ENCODE measurements at places on chromosomes 6 and 20.

DNA sequence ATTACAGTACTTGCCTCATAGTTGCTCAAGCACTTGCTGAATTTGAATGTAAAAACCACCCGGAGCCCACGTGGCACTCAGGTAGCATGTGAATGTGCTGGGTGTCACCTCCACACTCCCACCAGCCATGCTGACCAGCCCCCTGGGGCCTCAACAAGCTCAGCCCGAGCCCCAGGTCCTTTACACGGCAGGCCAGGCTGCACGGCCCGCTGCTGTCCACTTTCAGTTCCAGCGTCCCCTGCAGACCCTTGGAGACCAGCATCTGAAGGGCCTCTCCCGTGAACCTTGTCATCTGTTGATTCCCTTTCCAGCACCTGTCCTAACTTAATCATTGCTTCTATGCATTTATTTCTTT lies 33.3 kb upstream of the ZBP1 start:
- no peak for DNase-seq

DNA sequence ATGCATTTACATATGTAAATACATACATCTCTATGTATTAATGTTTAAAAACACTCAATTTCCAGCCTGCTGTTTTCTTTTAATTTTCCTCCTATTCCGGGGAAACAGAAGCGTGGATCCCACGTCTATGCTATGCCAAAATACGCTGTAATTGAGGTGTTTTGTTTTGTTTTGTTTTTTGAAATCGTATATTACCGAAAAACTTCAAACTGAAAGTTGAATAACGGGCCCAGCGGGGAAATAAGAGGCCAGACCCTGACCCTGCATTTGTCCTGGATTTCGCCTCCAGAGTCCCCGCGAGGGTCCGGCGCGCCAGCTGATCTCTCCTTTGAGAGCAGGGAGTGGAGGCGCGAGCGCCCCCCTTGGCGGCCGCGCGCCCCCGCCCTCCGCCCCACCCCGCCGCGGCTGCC lies 355 bp upstream of the BMP2 start:
- no peak for DNase-seq

GRCh38 chr20:15789079-15789478 lies 784.2 kb downstream of the KIF16B start:
- DNase-seq, result no peak

DNA sequence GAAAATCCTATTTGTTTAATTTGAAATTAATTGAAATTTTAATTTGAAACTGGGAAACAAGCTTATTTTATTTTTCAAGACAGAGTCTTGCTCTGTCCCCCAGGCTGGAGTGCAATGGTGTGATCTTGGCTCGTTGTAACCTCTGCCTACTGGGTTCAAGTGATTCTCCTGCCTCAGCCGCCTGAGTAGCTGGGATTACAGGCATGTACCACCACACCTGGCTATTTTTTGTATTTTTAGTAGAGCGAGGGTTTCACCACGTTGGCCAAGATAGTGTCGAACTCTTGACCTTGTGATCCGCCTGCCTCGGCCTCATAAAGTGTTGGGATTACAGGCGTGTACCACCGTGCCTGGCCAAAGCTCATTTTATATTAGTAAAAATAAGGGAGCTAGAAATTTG lies 4.2 kb downstream of the SRSF3 start:
- no peak for DNase-seq

DNA sequence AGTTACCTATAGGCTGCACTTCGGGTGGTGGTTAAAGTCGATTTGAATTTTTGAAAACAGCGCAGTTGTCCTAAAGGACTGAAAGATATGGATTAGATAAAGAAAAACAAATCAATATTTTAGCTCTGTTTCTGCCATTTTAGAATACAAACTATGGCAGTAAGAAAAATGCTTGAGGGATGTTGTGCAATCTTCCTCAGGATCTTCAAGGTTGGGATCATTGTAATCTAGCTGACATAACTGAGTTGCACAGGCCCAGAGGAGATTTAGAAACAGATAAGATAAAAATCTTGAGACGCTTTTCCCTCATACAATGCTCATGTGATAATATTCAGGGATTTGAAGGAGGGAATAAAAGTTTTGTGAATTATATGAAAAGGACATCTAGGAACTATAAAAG lies 926 bp downstream of the PEX3 start:
- DNase-seq, result no peak

All from cortex of kidney (tissue), 1 donor.